ENCODE measurements at places on chromosomes 16 and 17. TPM values are rescaled to one million over a fixed set of nuclear protein-coding genes. Genes with fewer than 3 reads are reported as not detected.

IRF8 gene
- 14.6 TPM for total RNA-seq

MMP28 gene
- total RNA-seq, result 48.0 TPM

ZFP1 gene
- 25.3 TPM for total RNA-seq

SPG7 gene
- 228 TPM for total RNA-seq

CRHR1 gene
- total RNA-seq, result not detected

PRDM7 gene
- not detected for total RNA-seq

ITGA2B gene
- total RNA-seq, result 4.6 TPM

ZG16B gene
- not detected for total RNA-seq

KRTAP9-4 gene
- total RNA-seq, result not detected

MYH3 gene
- total RNA-seq, result 5.4 TPM

PLEKHG4 gene
- total RNA-seq, result 10.7 TPM

MYH13 gene
- total RNA-seq, result not detected

LGALS3BP gene
- 367 TPM for total RNA-seq

PYY gene
- total RNA-seq, result 2.2 TPM

MAPT gene
- 0.54 TPM for total RNA-seq

SCGB1C2 gene
- total RNA-seq, result not detected
